ENCODE measurements at places on chromosomes 4 and X. TPM values are rescaled to one million over a fixed set of nuclear protein-coding genes. Genes with fewer than 3 reads are reported as not detected.

The FOXR2 gene
- not detected for total RNA-seq

The HMGN5 gene
- 0.18 TPM for total RNA-seq

The TRIM75 gene
- total RNA-seq = not detected

The TCEAL5 gene
- not detected for total RNA-seq

The RNF175 gene
- 0.34 TPM for total RNA-seq

The NR3C2 gene
- total RNA-seq = 1.6 TPM

The RPL9 gene
- 5,641 TPM for total RNA-seq

The MAGEC2 gene
- total RNA-seq = not detected

The ERVMER34-1 gene
- total RNA-seq = not detected

The LAP3 gene
- total RNA-seq = 146 TPM

The SPACA5 gene
- total RNA-seq = not detected

The SMIM43 gene
- total RNA-seq = not detected

The SSX4B gene
- total RNA-seq = not detected

The CORIN gene
- 1.9 TPM for total RNA-seq

The HTRA3 gene
- total RNA-seq = not detected

The S100P gene
- total RNA-seq = not detected

The EPHA5 gene
- not detected for total RNA-seq

The CT45A10 gene
- total RNA-seq = not detected

The RAB9B gene
- total RNA-seq = not detected

The CDKL2 gene
- total RNA-seq = 0.11 TPM

The FATE1 gene
- total RNA-seq = not detected

The PDLIM3 gene
- total RNA-seq = not detected

The SPARCL1 gene
- total RNA-seq = 0.11 TPM

The TMEM47 gene
- total RNA-seq = not detected

The VCX3B gene
- total RNA-seq = not detected

The PRR32 gene
- total RNA-seq = not detected

The PRDM5 gene
- total RNA-seq = 1.4 TPM

The SUPT20HL2 gene
- not detected for total RNA-seq

The CLGN gene
- not detected for total RNA-seq

The TMEM35A gene
- total RNA-seq = 0.11 TPM

The HTATSF1 gene
- total RNA-seq = 48.1 TPM

The DHX15 gene
- 189 TPM for total RNA-seq

The VCX gene
- total RNA-seq = not detected

The GLRB gene
- not detected for total RNA-seq

The HSD17B13 gene
- not detected for total RNA-seq

The TRAM1L1 gene
- not detected for total RNA-seq

The POF1B gene
- total RNA-seq = 14.4 TPM

The INTS12 gene
- 25.3 TPM for total RNA-seq

The PABPC1L2B gene
- total RNA-seq = not detected

The PGAM4 gene
- total RNA-seq = not detected

The C4orf36 gene
- not detected for total RNA-seq

The DCAF4L1 gene
- 0.36 TPM for total RNA-seq

The UGT2B7 gene
- total RNA-seq = not detected

The AKAP4 gene
- not detected for total RNA-seq

The BMP3 gene
- not detected for total RNA-seq

The DMRTC1 gene
- total RNA-seq = not detected

The CLIC2 gene
- 0.07 TPM for total RNA-seq

The IDUA gene
- 20.8 TPM for total RNA-seq

The NDUFA1 gene
- total RNA-seq = 150 TPM

The RAB33A gene
- 10.3 TPM for total RNA-seq

The INPP4B gene
- not detected for total RNA-seq

The REELD1 gene
- total RNA-seq = 0.18 TPM

The STATH gene
- total RNA-seq = not detected
